Keratinocyte (primary cell): ENCODE measurements at places on chromosomes 4 and X. TPM values are rescaled to one million over a fixed set of nuclear protein-coding genes. Genes with fewer than 3 reads are reported as not detected.

The CYSLTR1 gene
- 0.03 TPM in 1 of 3 replicates, not detected in the others for polyA plus RNA-seq

GRCh38 chrX:97616883-97617530 is 733.3 kb downstream of the RPA4 start:
- DNase-seq: peak; percentile 36

DNA sequence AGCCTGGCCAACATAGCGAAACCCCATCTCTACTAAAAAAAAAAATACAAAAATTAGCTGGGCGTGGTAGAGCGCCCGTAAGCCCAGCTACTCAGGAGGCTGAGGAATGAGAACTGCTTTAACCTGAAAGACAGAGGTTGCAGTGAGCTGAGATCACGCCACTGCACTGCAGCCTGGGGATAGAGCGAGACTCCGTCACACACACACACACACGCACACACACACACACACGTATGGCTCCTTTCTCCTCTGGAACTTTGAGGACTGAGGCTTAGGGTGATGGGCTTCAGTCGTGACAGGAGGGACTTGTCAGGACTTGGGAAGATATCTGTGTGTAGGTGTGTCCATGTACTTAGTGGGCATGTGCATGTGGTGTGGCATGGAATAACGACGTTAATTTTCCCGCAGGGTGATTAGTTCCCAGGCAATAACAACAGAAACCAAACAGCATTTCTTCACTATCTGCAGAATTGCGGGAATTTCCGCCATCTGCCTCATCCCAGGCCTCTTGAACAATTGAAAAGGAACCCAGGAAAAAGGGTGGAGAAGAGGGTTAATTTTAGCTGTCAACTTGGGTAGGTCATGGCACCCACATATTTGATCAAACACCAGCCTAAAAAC is 47.7 kb downstream of the RWDD4 start:
- DNase-seq: no peak

The BBS12 gene
- 2.3 to 2.5 TPM (median 2.4 TPM) in 3 replicates for polyA plus RNA-seq

The HMX1 gene
- polyA plus RNA-seq: not detected in 3 replicates

The TMEM165 gene
- polyA plus RNA-seq: 71.8 to 144 TPM (median 132 TPM) in 3 replicates

The COL25A1 gene
- polyA plus RNA-seq: 0.01 TPM in 1 of 3 replicates, not detected in the others

GRCh38 chrX:152950786-152951185 is 43.1 kb downstream of the PNMA5 start:
- no peak for DNase-seq

The CAPN6 gene
- polyA plus RNA-seq: 0.03 to 0.06 TPM (median 0.03 TPM) in 3 replicates

DNA sequence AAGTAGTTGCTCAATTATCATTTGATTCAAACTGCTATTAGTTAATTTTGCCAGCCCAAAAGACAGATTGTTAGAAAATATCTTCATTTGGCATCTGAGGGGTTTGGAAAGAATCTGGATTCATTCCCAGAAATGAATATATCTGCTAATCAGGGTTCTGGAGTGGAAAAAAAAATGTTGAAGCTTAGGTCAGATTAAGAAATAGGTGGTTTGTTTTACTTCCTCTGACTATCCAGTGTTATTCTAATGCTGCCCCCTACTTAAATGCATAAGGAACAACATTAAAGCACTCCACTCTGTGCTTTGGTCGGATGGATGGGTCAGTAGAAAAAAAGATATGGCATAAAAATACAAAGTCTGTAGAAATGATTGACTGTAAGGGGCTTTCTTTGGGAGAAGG is 89.0 kb downstream of the LUZP4 start:
- DNase-seq: no peak

The EFNB1 gene
- polyA plus RNA-seq: 90.3 to 137 TPM (median 120 TPM) in 3 replicates

GRCh38 chrX:53362449-53362848 is 60.0 kb downstream of the SMC1A start:
- DNase-seq: no peak
